ENCODE measurements at places on chromosomes 1 and 21.

GRCh38 chr1:71831646-71832045 lies 450.7 kb downstream of the NEGR1 start:
- no peak for DNase-seq

DNA sequence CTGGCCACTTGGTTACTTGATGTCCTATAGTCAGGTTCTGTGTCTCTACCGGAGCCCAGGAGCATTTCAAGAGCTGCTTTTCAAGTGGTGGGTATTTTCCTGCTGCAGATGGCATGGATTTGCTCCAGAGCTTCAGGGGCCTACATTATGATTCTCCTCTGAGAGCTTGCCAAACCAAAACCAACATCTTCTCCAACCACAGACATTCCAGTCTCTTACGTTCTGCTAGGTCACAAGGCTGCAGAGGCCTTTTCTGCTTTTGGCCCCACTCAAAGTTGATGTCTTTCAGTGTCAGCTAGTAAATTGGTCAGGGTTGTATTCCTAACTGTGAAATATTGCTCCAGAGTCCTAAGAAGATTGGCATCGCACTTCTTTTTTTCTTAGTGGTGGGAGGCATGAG lies 14.7 kb upstream of the AQP10 start:
- no peak for DNase-seq

- DNase-seq, result no peak
Observed at GRCh38 chr1:238672262-238672661, 714.1 kb upstream of the CHRM3 start.

- no peak for DNase-seq
Observed at GRCh38 chr1:55316947-55317662, 101.9 kb upstream of the USP24 start.

DNA sequence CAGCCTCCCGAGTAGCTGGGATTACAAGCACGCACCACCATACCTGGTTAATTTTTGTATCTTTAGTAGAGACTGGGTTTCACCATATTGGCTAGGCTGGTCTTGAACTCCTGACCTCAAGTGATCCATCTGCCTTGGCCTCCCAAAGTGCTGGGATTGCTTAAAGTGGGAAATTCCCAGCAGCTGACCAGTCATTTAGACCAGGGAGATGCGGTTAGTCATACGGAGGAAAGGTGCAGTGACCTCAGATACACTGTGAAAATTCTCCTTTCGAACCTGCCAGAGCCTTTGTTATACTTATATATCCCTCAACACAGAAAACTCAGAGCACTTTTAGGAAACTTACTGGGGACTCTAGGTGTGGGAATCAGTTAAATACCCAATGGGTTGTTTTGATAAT lies 39.6 kb downstream of the MAP10 start:
- no peak for DNase-seq

DNA sequence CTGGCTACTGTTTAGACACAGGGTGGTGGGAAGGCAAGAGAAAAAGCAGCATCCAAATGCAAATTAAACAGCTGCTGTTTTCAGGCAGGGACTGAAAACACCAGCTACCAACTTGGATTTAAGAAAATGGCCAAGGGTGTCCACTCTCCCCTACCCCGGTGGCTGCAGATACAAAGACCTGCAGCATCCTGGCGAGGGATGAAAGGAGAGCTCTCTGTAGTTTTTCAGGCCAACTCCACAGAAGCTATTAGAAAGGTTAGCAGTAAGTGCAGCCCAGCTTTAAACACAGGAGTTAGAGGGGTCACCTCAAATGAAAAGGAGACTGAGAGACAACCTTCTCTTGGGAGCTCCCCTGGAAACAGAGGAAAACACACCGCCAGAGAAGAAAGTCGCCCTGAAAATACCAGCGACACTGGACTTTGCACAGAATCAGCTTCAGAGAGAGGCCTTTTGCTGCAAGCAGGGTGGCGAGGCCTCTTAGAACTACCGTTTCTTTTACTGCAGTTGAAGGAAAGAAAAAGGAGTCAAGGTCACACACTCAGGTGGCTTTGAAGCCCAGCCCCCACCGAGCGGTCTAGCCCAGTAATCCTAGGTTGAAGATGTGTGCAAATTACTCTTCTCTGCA lies 74.4 kb upstream of the TIAM1 start:
- no peak for DNase-seq

GRCh38 chr1:172500207-172500606 lies 32.7 kb upstream of the SUCO start:
- no peak for DNase-seq

DNA sequence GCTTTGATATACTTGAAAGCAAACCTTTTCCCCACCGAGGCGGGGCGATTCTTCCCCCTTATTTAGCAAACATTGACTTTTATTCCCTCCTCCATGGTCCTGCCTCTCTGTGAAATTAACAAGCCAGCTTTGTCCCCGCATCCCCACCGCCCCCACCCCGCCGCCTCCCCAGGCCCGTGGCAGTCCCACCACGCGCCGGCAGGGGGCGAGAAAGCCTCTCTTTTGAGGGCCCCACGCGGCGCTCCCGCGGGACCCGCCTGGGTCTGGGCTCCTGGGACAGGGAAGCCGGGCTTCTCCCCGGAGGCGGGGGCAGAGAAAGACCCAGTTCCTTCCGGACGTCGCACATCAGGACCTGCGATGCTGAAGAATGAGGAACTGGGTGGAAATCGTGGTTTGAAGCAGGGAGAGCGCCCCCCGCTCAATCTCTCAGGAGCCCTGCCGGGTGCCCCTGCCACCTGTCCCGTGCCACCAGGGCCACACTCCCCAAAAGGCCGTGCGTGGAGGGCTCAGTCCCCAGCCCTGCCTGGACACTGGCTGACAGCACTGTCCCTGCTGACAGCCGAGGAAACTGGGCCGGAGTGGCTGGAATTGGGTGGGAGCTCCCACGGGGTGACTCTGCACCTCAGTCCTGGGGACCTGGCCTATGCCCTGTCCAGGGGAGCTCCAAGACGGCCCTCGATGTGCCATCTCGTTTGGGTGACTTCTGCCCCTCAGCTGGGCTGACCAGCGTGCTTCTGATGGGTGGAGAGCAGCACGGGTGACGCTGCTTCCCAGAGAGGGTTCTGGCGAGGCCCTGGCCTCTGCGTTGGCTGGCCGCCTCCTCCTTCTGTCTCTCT lies 8.6 kb upstream of the ACTRT2 start:
- peak; percentile 70 for DNase-seq

DNA sequence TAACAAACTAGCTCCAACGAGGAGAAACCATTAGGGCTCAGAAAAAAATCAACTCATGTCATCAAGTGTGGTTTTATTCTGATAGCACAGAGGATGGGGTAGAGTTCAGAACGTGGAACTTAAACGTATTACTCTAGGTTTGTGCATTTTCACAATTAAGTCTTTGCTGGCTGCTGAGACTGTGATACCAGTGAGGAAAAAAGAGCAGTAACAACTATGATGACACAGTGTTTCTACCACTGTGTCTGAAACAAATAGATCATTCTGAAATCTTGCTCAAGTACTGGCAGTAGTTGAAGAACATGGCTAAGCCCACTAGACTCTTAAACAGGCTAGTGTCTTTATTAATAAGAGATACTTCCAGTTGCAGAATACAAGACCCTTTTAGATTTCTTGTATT lies 31.0 kb downstream of the NUCKS1 start:
- no peak for DNase-seq

DNA sequence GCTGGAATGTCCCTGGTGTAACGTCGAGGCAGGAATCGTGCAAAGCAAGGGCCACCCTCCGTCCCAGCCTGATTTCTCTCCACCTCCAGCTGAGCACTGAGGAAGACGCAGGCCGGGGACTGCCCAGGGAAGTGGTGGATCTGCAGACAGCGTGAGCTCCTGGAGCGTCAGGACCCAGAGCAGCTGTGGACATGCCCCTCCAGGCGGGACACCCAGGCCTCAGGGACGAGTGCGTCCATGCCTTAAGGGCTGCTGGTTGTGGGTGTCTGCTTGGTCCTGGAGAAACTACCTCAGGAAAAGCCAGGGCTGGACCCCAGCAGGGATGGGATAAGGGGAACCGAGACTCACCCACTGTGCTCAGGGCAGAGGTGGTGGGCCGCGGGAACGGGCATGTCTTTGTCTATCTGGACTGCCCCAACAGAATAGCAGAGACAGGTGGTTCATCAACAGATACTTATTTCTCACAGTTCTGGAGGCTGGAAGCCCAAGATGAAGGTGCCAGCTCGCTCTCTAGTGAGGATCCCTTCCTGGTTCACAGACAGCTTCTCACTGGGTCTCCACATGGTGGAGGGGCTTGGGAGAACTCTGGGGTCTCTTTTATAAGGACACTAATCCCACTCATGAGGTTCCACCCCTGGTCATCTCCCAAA lies 5.8 kb upstream of the MMEL1 start:
- DNase-seq, result no peak

DNA sequence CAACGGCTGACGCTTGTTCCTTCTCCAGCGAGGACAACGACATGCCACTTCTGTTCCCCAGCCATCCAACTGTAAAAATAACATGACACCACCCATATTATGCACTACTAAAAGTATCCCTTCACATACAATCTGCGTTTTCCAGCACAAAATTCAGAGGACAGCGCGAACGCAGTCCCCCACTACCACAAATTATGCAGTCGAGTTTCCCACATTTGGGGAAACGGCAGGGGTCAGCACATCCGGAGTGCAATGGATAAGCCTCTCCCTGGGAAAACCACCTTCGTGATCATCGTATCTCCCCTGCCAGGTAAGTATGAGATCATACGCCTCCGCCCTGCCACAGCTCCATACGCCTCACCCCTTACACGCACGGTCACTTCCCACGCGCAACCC lies 120.9 kb downstream of the PPIAL4G start:
- DNase-seq, result no peak

- no peak for DNase-seq
Observed at GRCh38 chr1:208077232-208078075, 166.5 kb upstream of the CD34 start.
